ENCODE measurements at places on chromosomes 3 and 15.

- DNase-seq: no peak
Observed at GRCh38 chr3:103950676-103951075, 1416.0 kb upstream of the ALCAM start.

DNA sequence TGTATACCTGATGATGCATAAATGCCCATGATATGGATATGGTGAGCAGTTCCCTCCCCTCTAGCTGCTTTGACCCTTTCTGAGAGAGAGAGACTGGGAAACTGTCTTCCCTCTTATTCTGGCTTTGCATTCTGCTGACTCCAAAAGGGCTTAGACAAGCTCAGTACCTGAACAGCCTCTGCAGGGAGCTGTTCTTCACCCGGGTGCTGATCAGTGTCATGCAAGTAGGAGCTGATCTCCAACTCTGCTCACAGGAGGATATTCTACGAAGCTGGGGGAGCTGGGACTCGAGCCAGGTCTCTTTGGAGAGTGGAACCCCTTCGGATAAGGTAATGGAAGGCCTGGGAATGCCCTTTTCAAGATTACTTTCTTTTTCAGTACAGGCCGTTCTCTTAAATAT is 237.1 kb downstream of the RYR3 start:
- DNase-seq: peak; percentile 13

DNA sequence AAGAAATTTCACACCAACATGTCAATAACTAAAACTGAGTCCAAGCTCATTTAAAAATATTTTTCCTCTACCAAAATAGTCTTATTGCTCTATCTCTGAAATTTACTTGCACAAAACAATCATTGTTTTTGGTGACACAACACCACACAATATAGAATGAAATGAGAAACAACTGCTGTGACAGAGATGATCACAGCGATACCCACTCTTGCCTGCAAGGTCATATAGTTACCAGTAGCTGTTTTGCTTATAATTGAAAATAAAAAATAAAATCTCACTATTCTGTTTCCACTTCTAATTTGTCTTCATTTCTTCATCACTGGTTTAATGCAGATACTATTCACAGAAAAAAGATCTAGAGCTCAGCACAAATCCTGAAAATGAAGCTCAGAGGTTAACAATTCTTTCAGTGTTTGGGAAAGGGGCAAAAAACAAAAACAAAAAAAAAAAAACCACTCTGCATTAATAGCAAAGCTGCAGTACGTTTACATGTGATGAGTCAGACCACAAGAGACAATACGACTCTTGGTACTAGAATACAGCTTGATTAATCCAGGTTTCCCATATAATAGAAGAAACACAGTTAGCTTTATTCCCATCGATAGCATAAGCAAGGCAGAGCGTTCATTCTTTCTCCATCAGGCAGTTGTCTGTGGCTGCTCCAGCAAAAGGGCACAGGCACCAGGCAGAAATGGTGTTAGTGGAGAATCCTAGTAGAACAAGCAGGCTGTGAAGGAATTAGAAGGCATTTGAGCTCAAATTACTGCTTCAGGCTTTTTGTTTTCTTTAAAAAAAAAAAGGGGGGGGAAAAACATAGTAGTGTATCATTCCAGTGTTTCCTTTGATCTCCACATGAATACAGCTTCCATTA is 773 bp downstream of the ANKRD28 start:
- DNase-seq: no peak

- DNase-seq: no peak
Observed at GRCh38 chr15:83323296-83323711, 38.8 kb upstream of the BNC1 start.

All from activated CD8-positive, alpha-beta T cell treated with anti-CD3 and anti-CD28 coated beads for 36 hours (primary cell).